Thoracic aorta (tissue), 2 donors: ENCODE measurements at places on chromosomes 1 and 21.

- DNase-seq = no peak
- H3K27me3 ChIP-seq = no peaks in the 10 kb centered on the region
- H3K27ac ChIP-seq = no peak overlapping the region
- no peaks in the 10 kb centered on the region for H3K36me3 ChIP-seq
- H3K4me3 ChIP-seq = no peak overlapping the region
- no peaks in the 10 kb centered on the region for H3K4me1 ChIP-seq
Measured at GRCh38 chr1:53697721-53698383, 41.1 kb downstream of the GLIS1 start.

DNA sequence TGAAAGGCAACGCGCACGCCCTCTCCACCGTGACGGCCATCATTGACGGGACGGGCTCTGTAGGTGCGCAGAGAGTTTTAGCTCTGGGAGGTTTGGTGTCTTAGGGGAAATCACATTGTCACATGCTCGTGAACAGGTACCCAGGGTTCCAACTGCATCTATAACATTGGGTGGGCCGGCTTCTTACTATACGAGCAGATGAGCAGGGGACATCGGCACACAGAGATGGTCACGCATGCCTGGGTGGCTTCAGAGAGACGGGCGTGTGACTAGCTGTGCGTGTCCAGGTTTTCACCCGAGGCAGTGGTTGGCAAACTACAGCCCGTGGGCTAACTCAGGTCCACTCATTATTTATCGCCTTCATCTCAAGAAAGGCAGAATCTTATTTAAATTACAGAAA is 54.7 kb downstream of the SLC37A1 start:
- no peaks in the 10 kb centered on the region for H3K27me3 ChIP-seq
- H3K36me3 ChIP-seq = peaks cover 8% of the 10 kb centered on the region
- no peaks in the 10 kb centered on the region for H3K4me1 ChIP-seq

DNA sequence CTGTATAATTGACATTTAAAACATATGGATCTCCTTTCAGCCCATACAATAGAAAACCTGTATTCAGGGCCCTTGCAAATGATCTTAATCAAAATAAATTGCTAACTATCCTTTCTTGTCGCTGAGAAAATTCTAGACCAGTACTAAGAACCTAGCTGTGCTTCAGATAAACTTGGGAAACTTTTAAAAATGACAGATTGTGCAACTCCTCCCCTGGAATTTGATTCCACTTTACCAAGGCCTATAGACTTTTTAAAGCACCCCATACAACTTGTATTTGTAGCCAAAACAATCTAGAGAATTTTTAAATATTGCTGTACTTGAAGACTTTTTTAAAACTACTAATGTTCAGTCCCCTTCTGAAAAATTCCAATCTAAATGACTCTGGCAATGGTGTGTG is 51.6 kb downstream of the ZNF644 start:
- no peak for DNase-seq
- no peaks in the 10 kb centered on the region for H3K4me1 ChIP-seq
- H3K36me3 ChIP-seq = no peaks in the 10 kb centered on the region
- H3K27ac ChIP-seq = no peak overlapping the region
- H3K27me3 ChIP-seq = no peaks in the 10 kb centered on the region
- no peak overlapping the region for H3K4me3 ChIP-seq

DNA sequence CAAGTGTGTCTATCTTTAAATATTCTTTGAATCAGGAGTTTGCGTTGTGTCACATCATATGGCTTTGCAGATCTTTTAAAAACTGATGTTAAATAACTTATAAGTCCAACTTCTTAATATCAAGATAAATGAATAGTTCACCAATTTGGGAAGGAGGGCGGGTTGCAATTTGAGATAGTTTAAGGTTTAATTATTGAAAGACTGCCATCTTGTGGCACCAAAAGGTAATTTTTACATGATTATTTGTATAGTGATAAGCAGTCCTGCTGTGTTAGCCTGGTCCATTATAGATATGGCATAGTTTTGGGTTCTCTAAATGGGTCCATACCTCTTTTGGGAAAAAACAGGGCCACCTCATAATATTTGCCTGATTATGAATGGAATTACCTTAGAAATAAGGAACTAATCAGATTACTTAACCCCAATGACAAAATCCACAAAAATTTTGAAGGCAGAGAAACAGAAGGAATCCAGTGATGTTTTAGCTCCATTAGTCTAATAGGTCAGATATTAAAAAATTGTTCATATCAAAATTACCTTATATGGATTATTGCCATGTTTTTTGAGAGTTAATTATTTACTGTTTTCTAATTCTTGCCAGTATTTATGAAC is 64.3 kb downstream of the PRKAA2 start:
- H3K36me3 ChIP-seq = no peaks in the 10 kb centered on the region
- H3K27me3 ChIP-seq = no peaks in the 10 kb centered on the region
- no peak overlapping the region for H3K4me3 ChIP-seq
- H3K4me1 ChIP-seq = no peaks in the 10 kb centered on the region

DNA sequence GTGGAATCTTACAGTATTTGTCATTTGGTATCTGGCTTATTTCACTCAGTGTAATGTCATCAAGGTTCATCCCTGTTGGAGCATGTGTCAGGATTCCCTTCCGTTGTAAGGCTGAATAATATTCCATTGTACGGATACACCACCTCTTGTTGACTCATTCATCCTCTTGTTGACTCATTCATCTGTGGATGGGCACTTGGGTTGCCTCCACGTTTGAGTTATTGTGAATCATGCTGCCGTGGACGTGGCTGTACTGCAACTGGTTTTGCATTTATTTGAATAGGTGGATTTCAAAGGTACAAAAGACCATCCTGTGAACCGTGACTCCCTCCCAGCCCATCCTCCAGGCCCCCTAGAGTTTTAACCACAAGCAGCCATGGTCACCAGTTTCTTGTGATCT is 11.9 kb upstream of the TCP10L start:
- no peaks in the 10 kb centered on the region for H3K27me3 ChIP-seq
- no peak overlapping the region for H3K4me3 ChIP-seq
- DNase-seq = no peak
- no peaks in the 10 kb centered on the region for H3K4me1 ChIP-seq
- peaks cover 12% of the 10 kb centered on the region for H3K36me3 ChIP-seq

- no peak overlapping the region for H3K4me3 ChIP-seq
- H3K27me3 ChIP-seq = no peaks in the 10 kb centered on the region
- DNase-seq = no peak
- no peak overlapping the region for H3K27ac ChIP-seq
- no peaks in the 10 kb centered on the region for H3K36me3 ChIP-seq
Measured at GRCh38 chr1:199178646-199179045, 539.8 kb downstream of the PTPRC start.

DNA sequence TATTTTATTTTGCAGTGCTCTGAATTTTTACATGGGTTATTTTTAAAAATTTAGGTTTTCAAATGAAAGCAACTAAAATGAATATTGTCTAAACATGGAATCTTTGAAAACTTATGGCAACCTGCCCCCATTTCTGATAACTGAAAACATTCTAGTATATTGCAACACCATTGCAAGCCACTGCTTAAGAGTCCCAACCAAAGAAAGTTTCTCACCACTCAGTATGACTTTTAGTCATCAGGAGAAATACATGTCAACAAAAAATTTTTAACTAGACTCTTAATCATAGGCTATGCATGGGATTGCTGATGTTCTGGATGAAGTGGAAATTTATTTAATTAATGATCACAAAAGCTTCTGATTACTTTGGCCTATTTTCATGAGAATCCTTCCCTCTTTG is 112.1 kb downstream of the TNFSF18 start:
- H3K27ac ChIP-seq = no peak overlapping the region
- DNase-seq = no peak
- H3K4me1 ChIP-seq = peaks cover 18% of the 10 kb centered on the region
- H3K4me3 ChIP-seq = no peak overlapping the region
- no peaks in the 10 kb centered on the region for H3K27me3 ChIP-seq

DNA sequence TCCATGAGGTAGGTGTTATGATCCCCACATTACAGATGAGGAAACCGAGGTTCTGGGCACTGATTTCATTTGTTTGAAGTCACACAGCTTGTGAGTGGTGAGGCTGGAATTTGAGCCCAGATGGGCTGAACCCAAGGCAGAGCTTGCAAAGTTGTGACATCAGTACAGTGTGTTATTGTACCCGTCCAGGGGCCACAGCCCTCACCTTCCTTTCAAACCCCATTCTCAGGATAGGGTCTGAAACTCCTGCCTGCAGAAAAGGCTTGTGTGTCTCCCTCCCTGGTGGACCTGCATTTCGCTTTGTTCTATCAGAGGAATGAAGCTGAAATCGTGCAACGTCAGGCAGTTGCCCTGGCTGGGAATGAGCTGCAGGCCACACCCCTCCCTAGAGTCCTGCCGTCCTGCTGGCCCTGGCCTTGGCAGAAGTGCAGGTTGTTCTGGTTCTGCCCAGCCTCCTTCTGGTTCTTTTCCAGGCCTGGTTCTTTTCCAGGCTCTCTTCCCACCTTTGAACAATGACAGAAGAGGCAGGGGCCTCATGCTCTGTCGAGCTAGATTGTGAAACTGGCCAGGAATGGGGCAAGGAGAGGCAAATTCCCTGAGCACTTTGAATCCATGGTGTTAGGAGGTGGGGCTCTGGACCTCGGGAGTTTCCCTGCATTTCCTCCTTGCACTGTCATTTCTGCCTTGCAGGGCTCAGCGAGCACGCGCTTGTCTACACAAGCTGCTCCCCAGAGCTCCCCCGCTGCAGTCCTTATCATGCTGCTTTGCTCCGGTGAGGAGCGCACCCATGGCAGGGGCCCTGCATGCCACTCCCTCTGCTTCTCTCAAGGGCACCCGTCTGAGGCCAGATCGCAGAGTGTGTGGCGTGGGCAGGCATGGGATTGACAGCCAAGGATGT is 8.2 kb upstream of the MYOM3 start:
- peak overlapping the region; percentile 5 for H3K4me3 ChIP-seq
- H3K27ac ChIP-seq = no peak overlapping the region
- no peaks in the 10 kb centered on the region for H3K4me1 ChIP-seq
- no peaks in the 10 kb centered on the region for H3K36me3 ChIP-seq
- H3K27me3 ChIP-seq = no peaks in the 10 kb centered on the region

- H3K27ac ChIP-seq = no peak overlapping the region
- no peaks in the 10 kb centered on the region for H3K4me1 ChIP-seq
- no peak for DNase-seq
- no peak overlapping the region for H3K4me3 ChIP-seq
- H3K27me3 ChIP-seq = no peaks in the 10 kb centered on the region
Measured at GRCh38 chr1:14055442-14056223, 355.6 kb downstream of the PRDM2 start.

- no peak overlapping the region for H3K27ac ChIP-seq
- peak overlapping the region; percentile 73 for H3K4me3 ChIP-seq
- DNase-seq = no peak
- H3K4me1 ChIP-seq = peaks cover 32% of the 10 kb centered on the region
- no peaks in the 10 kb centered on the region for H3K27me3 ChIP-seq
Measured at GRCh38 chr1:69568421-69569174, 876 bp downstream of the LRRC7 start.

DNA sequence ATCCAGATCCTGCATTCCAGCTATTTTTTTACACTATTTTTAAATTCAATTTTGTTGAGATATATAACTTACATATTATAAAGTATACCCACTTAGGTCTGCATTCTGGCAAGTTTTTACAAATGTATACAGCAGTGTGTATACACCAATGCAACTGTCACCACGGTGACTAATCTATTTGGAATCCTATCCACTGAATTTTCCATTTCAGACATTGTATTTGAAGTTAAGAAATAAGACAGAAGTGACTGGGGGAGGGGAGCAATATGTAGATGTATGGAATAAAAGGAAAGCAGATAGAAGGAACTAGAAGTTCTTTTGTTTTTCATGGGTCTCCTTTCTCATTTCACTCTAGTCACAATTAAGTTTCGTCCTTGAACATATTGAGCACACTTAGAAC is 431.5 kb upstream of the CHRM3 start:
- no peak overlapping the region for H3K27ac ChIP-seq
- H3K36me3 ChIP-seq = no peaks in the 10 kb centered on the region
- no peak for DNase-seq

- H3K4me1 ChIP-seq = no peaks in the 10 kb centered on the region
- H3K27me3 ChIP-seq = no peaks in the 10 kb centered on the region
- H3K4me3 ChIP-seq = no peak overlapping the region
- no peak for DNase-seq
Measured at GRCh38 chr1:155993595-155993994, 15.2 kb upstream of the ARHGEF2 start.

DNA sequence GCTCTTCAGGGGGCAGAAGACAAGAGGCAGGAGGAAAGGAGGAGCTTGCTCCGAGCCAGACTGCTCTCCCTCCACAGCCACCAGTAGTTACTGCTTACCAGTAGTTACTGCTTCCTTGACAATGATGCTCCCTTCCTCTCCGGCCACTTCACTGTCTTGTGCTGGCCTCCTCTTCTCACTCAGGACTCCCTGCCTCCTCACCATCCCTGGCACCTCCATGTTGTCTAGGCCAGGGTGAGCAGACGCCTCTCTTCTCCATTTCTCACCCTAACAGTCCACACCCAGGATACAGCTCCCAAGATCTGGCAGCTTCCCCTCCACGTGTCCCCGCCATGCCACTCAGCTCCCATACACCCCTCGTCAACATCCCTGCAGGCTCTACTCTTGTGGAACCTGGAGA is 82.4 kb upstream of the TLR5 start:
- no peak overlapping the region for H3K27ac ChIP-seq
- no peaks in the 10 kb centered on the region for H3K27me3 ChIP-seq
- H3K36me3 ChIP-seq = no peaks in the 10 kb centered on the region
- DNase-seq = no peak

DNA sequence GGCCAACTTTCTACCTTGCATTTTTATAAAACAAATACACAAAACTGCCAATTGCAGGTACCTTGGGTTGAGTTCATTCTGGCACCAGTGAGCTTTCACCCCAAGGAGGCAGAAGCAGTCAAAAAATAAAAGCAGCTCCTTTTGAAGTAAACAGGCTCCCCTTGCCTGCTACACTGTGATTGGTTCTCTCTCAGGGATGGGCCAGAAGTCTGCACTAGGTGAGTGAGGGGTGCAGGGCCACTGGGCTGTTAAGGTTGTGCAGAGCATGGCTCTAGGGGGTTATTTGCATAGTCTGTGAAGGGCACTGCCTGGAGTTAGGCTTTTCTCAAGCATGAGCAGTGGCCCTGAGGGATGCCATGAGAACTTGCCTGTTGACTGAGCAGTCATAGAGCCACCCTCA is 39.1 kb downstream of the AKNAD1 start:
- no peak overlapping the region for H3K27ac ChIP-seq
- DNase-seq = no peak
- peaks cover 18% of the 10 kb centered on the region for H3K4me1 ChIP-seq
- no peak overlapping the region for H3K4me3 ChIP-seq
- H3K36me3 ChIP-seq = no peaks in the 10 kb centered on the region

DNA sequence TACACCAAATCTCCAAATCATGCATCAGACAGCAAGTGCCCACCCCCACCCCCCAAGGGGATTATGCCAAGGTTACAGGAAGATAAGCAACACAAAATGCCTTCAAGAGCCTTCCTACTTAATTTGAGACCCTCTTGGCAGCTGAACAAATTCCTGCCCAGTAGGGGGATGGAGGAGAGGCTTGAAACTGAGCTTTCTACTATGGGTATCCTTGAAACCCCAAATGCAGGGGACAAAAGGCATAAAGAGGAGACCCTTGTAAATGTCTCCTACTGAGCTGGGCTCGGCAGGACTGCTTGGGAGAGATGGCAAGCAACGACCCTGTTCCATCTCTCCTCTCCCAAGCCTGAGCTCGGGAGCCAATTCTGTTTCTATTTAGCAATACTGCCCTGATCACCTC is 3.5 kb downstream of the SLC41A1 start:
- H3K27ac ChIP-seq = no peak overlapping the region
- peaks cover 83% of the 10 kb centered on the region for H3K4me1 ChIP-seq
- H3K27me3 ChIP-seq = no peaks in the 10 kb centered on the region
- H3K4me3 ChIP-seq = peak overlapping the region; percentile 90
- DNase-seq = no peak

GRCh38 chr1:206461602-206462455 is 8.4 kb upstream of the IKBKE start:
- H3K4me3 ChIP-seq = no peak overlapping the region
- peaks cover 4% of the 10 kb centered on the region for H3K36me3 ChIP-seq
- no peaks in the 10 kb centered on the region for H3K27me3 ChIP-seq

GRCh38 chr21:35628316-35628715 is 432.0 kb downstream of the SETD4 start:
- H3K4me1 ChIP-seq = no peaks in the 10 kb centered on the region
- no peak for DNase-seq
